ENCODE measurements at places on chromosomes 12 and 14.

GRCh38 chr14:25521616-25522015 lies 471.7 kb upstream of the STXBP6 start:
- DNase-seq, result no peak

DNA sequence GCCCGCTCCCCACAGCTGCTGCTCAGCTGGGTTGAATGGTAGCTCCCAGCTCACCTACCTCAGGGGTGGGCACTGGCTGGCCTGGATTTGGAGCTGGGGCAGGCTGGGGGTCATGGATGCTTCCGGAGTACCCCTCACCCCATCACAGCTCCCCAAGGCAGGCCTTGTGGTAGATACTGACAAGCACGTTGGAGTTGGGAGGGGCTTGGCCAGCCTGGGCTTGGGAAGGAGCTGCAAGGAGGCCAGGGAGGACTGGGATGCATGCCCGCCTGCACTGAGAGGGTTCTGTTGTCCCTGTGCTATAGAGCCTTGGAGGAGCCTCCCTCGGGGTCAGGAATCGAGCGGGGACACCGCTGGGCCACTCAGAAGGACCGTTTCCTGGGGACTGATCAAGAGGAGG lies 14.2 kb downstream of the TMEM63C start:
- no peak for DNase-seq

GRCh38 chr14:92252323-92252722 lies 70.6 kb upstream of the SLC24A4 start:
- no peak for DNase-seq

- peak; percentile 41 for DNase-seq
These were observed 80.6 kb upstream of the OVCH1 start for GRCh38 chr12:29578070-29578469.

DNA sequence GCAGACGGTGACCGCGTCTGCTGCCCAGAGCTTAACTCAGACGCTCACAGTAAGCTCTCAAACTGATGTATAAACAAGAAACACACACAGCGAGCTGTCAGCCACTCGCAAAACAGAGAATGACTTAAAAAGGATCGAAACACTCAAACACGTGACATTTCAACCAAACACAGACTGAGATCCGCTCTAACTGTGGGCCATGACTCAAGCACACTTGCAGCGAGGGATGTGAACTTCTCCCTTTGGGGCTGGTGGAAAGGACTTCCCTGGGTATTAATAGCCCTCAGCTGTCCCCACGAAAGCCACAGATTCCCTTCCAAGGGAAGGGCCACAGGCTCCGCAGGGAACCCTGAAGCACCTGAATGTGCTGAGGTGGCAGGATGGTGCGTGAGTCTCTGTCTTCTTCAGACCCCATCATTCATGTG lies 29.1 kb downstream of the CCDC88C start:
- DNase-seq, result peak; percentile 52

DNA sequence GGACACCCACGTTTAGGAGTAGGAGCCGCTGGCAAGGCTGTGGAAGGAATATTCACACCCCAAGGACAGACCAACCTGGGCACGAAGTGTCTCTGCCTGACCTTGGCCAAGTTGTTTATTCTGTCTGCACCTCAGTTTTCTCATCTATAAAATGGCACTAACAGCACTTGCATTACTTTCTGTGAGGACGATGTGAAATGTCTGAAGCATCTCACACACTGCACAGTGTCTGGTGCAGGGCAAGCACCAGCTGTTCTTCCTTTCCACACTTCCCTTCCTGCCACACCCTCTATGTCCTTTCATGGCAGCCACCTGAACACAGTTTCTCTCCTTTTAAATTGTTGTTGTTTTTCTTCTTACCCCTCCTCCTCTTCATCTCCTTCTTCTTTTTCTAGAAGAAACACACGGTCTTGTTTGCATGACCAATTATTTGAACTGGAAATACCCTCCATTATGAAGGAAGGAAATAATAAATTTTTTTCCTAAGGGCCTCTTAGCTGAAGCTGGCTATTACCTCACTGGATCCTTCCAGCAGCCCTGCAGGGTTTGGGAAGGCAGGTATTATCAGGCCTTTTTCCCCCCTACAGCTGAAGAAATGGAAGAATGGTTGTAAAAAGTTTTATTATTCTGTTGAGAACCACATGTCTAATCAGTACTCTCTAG lies 42.9 kb upstream of the ATP23 start:
- peak; percentile 21 for DNase-seq

DNA sequence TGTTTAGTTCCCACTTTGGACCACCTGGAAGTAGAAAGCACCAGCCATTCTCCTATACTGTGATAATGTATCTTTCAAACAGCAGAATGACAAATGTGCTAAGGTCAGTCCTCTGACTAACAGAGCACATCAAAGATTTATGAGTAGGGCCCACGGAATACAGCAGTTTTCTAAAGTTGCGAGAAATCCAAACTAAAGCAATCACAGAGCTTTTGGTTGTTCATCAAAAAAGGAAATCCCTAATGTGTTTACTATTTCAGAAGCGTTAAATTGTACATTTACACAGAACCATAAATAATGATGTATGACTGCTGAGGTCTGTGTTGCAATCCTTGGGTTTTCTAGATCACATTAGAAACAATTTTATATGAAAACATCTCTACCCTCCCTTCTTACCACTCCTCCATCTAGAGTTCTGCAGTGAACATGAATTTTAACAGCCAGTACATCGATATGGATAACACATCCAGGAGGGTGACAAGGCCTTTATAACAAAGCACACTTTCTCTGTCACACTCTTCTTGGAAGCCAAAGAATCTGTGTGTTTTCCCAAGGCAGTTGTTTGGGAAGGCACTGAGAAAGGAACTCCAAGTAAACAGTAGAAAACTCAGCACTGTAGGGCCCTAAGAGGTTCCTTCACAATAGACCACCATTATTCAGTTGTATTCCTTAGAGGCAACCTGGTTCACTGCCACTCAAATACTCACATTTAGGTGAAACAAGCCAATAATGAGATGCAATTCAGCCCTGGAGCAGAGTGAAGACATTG lies 7.3 kb downstream of the KITLG start:
- peak; percentile 50 for DNase-seq

- DNase-seq, result no peak
These were observed 36.7 kb upstream of the LGALS3 start for GRCh38 chr14:55092341-55092740.

- DNase-seq, result peak; percentile 26
These were observed 883.9 kb downstream of the LRFN5 start for GRCh38 chr14:42490536-42490935.

DNA sequence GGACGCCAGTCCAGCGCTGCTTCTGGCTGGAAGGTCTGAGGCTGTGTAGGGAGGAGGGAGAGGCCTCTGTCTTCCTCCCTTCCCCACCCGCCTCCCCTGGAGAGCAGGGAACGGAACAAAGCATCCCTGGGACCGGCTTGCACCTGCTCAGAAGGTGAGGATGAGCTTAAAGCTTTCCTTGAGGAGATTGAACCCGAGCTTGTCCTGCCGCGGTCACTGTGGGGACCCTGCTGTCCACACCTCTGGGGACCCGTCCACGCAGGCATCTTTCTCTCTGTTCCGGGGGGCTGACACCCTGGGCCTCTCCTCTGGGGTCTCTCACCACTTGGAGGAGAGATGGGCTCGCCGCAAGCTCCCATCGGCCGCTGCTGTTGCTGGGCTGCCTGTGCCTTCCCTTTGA lies 33.2 kb upstream of the SFSWAP start:
- DNase-seq, result no peak

GRCh38 chr12:103673891-103674375 lies 86.9 kb downstream of the STAB2 start:
- no peak for DNase-seq

- DNase-seq, result peak; percentile 28
These were observed 181.5 kb upstream of the SYT1 start for GRCh38 chr12:78683031-78683430.

DNA sequence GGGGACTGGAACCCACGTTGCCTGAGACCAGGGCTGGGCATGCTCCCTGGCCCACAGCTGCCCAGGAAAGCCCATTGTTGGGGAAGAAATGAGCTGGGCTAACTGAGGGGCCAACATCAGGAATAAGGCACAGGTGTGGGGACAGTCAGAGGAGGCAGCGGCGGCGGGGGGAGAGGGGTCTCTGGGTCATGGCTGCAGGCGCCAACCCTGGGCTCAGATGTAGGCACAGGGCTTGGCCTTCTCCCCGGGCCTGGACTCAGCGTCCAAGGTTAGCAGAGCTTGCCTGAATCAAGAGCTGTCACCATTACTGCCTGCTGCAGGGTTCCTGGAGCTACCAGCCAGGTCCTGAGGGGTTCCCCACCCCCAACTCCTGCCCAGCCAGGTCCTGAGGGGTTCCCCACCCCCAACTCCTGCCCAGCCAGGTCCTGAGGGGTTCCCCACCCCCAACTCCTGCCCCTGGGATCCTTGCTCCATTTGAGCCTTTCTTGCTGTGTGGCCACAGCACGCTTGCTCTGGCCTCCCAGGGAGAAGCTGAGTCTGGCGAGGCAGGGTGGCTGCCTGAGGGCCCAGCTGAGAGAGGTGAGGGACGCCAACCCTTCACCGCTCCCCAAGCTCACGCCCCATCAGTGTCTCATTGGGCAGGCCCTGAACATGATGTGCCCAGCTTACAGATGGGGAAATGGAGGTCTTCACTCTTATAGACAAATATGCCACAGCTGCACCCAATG lies 6.2 kb downstream of the CHGA start:
- DNase-seq, result no peak

DNA sequence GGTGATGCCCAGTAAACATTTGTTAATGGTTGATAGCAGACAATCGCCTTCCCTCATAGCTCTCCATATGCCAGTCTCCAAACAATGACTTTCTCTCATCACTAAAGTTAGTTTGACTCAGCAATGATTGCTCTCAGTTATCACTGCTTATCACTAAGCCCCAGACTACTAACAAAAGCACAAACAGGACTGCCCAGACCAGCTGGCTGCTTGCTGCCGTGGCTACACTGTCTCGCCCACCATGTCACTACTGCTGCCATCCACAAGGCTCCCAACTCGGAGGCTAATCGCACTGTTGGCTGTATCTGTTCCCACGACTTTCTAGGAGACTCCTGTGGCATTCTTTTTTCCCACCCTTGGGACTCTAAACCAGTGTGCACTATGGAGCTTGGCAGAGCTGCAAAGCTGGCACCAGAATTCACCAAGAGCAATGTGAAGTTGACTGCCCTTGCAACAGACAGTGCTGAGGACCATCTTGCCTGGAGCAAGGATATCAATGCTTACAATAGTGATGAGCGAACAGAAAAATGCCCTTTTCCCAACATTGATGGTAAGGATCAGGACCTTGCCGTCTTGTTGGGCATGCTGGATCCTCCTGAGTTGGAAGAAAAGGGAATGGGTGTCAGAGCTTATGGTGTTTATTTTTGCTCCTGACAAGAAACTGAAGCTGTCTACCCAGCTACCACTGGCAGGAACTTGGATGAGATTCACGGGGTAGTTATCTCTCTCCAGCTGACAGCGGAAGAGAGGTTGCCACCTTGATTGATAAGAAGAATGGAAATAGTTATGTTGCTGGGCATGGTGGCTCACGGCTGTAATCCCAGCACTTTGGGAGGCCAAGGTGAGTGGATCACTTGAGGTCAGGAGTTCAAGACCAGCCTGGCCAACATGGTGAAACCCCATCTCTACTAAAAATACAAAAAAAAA lies 27.1 kb upstream of the NR2C1 start:
- DNase-seq, result no peak

- DNase-seq, result peak; percentile 54
These were observed 3.6 kb upstream of the UBC start for GRCh38 chr12:124917841-124918621.

- no peak for DNase-seq
These were observed 17.7 kb downstream of the ATP2B1 start for GRCh38 chr12:89690925-89691324.

DNA sequence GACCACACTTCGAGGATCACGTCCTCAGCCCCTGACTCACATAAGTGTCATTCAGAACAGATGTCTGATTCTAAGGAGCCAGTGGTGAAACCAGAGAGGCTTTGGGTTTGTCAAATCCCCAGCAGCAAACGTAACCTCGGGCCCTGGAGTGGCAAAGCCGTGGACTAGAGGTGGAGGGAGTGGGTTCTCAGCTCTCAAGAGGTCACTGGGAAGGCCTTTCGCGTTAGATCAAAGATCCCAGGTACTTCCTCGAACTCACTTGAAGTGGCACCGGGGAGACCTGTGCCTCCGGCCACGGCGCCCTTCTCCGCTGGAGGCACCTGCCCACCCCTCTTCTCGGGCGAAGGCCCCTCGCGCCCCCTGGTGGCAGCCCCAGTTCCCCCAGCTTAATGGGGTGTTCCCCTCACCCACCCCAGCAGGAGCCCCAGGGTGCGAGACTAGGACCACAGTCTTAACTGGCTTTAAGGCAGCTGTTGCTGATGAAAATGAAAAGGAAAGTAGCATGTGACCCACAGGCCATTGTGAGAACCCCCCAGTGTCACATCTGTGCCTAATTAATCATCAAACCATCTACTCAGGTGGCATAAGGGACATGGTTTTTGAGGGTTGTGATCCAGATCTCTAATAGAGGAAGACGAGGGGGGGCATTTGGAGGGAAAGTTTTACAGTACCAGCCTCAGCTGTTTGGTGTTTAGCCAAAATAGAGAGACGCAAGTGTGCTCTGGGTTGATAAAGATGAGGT lies 672 bp upstream of the ESR2 start:
- peak; percentile 55 for DNase-seq

DNA sequence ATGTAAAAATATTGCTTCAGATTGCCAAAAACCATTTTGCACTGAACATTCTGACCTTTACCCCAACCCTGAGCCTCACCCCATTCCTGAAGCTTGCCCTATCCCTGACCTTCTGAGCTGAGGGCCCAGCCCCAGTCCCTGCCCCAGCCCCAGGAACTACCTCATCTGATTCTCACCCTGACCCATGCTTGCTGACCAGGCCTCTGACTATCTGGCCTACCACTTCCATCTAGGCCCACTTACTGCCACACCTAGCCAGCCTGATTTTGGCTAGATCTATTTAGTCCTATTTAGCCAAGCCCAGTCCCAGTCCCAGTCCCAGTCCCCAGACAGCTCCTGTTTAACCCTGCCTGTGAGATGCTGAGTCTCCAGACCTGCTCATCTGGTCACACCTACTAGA lies 33.6 kb downstream of the OR10P1 start:
- no peak for DNase-seq

GRCh38 chr12:19437996-19438395 lies 1.3 kb upstream of the AEBP2 start:
- DNase-seq, result no peak

GRCh38 chr14:71117839-71118743 lies 210.8 kb downstream of the PCNX1 start:
- peak; percentile 97 for DNase-seq

DNA sequence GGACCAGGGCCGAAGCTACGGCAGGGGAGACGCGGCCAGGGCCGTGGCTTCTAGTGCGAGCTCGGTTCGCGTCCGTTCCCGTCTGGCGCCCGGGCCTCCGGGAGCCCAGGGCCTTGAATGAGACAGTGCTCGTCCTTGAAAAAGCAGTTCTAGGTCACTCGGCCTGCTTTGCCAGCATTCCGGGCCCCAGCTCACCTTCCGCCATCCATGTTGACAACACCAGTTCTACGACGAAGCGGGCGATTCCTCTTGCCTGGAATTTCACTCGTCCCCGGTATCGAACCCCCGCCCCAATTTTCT lies 4.5 kb downstream of the OR10AD1 start:
- peak; percentile 22 for DNase-seq

DNA sequence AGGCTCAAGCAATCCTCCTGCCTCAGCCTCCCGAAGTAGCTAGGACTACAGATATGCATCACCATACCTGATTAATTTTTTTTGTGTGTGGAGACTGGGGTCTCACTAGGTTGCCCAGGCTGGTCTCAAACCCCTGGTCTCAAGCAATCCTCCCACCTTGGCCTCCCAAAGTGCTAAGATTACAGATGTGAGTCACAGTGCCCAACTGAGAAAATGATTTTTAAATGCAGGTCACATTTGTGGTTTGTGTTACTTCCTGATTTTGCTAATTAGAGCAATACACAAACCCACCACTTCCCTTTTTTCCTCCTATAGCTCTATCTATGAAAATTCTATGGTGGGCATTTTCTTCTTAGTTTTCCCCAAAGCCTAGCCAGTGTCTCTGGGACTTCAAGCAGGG lies 45.5 kb upstream of the TMEM263 start:
- DNase-seq, result no peak
